Prostate gland (tissue), 2 donors: ENCODE measurements at places on chromosomes 2 and 18.

DNA sequence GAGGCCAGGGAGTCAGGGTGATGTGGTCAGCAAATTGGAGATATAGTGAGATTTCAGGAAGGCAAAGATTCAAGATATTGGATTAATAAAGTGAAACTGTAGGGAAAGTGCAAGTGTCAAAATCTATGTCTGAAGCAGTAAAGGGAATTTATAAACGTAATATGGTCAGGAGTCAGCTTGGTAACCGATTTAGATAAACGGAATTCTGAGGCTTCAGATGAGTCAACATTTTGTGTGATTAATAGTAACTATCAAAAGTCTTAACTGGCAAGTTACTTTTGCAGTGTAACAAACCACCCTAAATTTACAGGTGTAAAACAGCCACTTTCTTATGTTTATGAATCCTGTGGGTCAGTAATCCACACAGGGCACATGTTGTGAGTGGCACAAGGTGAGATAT lies 10.9 kb downstream of the MTX2 start:
- DNase-seq = no peak

DNA sequence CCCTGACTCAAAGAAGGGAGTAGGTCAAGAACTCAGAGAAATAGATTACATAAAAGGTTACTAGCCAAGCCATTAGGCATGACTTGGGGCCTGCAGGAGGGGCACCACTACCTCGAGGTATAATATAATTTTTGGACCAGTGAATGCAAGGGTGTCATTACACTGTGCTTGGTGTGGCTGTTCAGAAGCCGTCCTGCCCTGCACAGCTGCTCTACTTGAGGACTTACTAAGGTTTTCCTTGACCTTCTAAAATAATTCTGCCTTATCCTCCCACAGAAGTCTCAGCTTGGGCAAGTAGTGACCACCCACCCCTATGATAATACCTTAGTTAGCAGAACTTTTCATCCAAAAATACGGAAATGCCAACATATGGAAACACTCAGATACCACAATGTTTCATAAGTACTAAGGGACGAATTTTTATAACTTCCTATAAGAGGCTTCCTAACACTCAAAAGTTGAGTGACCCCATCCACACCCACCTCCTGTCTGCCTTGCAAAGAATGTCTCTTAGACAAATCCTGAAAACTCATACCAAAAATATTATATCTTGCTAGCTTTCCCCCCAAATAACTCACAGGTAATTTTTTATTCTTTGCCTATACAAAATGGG lies 17.7 kb upstream of the ATG16L1 start:
- no peak for DNase-seq

GRCh38 chr2:60216452-60216995 lies 336.9 kb downstream of the BCL11A start:
- DNase-seq = peak; percentile 27

DNA sequence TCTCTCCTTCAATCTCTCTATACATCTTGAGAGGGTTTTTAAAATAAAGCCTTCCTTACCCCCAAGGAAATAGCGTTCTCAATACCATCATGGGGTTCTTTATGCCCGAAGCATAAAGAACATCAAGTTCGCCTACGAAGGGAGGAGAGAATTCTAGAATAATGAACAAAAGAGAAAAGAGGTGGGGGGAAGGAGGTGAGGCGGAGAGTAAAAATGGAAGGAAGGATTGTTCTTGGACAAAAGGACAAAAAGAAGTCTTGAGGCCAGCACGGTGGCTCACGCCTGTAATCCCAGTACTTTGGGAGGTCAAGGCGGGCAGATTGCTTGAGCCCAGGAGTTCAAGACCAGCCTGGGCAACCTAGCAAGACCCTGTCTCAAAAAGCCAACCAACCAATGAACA lies 319.8 kb upstream of the NCKAP5 start:
- DNase-seq = no peak

- DNase-seq = no peak
Measured at GRCh38 chr2:181309586-181309985, 147.6 kb upstream of the ITGA4 start.

DNA sequence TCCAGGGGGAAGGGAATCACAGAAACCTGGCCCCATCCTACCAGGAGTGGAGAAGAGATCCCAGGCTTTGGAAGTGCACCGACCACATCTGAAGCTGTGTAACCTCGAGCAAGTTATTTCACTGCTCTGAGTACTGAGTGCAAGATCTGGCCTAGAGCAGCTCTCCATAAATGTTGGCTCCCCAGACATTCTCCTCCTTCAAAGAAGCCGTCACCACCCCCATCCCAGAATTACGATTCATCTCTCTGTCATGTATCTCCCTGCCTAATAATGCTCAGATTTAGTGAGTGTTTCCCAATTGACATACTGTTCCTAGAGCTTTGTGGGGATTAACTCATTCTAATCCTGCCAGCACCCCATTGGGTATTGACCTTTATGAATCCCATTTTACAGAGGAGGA lies 51.7 kb downstream of the TNS1 start:
- DNase-seq = no peak

GRCh38 chr2:69717861-69718273 lies 24.1 kb upstream of the ANXA4 start:
- DNase-seq = no peak

DNA sequence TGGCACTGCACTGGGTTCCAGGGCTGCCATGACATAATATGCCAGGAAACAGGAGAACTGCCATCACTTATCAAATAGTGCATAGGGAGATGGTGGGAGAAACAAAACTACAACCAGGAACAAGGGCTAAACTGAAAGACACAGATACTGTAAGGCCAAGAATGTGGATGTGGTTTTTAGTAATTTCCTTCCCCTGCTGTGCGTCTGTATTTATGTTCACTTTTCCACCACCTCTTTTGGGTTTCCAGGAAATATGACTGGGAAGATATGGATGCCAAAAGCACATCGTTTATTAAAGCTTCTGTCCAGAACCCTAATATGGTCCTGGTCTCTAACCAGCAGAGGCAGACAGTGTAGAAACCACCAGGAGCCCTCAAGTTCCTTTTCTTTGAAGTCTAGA lies 759.7 kb upstream of the FANCL start:
- DNase-seq = no peak

DNA sequence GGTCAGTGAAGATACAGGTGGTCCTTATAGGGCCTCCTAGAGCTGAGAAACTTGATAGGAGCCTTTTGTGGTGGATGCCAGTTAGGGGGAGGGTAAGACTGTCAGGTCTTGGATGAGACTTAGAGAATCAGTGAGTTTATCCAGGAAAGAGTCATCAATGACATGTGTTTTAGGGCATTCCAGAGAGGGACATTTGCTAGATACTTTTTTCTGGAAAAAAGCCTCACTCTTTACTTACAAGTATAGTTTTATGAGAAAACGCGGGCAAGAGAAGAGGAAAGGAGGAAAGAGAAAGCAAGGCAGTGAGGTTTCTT lies 24.5 kb upstream of the MSGN1 start:
- no peak for DNase-seq

GRCh38 chr2:46381263-46381849 lies 84.1 kb downstream of the EPAS1 start:
- DNase-seq = no peak

- DNase-seq = no peak
Measured at GRCh38 chr18:74654638-74655037, 57.0 kb downstream of the ZNF407 start.

DNA sequence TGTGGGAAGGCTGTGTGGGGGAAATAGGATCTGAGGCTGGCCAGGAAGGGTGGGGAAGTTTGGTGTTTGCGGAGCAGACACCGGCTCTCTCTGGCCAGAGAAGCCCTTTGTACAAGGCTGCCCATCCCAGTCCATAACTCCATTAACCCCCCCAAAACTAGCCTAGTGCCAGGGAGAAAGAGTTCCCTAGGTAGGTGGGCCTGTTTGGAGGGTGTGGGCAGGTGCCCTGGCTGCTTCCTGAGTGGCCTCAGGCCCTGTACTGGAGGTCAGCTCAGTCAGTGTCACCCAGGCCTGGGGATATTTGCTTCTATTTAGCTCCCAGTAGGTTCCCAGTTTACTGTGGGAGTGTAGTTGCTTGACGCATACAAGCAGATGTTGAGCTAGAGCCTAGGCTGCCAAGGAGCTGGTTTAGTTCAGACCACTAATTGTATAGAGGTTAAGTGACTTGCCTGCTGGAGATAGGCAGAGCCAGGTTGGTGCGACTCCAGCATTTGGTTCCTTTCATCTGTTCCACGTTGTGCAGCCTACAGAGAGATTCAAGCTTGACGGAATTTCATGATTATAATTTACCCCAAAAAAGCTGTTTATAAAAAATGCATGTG lies 2.9 kb upstream of the GREB1 start:
- DNase-seq = no peak

- no peak for DNase-seq
Measured at GRCh38 chr18:38695559-38696280, 1130.1 kb upstream of the CELF4 start.

- DNase-seq = no peak
Measured at GRCh38 chr2:167431949-167432348, 543.7 kb downstream of the XIRP2 start.

DNA sequence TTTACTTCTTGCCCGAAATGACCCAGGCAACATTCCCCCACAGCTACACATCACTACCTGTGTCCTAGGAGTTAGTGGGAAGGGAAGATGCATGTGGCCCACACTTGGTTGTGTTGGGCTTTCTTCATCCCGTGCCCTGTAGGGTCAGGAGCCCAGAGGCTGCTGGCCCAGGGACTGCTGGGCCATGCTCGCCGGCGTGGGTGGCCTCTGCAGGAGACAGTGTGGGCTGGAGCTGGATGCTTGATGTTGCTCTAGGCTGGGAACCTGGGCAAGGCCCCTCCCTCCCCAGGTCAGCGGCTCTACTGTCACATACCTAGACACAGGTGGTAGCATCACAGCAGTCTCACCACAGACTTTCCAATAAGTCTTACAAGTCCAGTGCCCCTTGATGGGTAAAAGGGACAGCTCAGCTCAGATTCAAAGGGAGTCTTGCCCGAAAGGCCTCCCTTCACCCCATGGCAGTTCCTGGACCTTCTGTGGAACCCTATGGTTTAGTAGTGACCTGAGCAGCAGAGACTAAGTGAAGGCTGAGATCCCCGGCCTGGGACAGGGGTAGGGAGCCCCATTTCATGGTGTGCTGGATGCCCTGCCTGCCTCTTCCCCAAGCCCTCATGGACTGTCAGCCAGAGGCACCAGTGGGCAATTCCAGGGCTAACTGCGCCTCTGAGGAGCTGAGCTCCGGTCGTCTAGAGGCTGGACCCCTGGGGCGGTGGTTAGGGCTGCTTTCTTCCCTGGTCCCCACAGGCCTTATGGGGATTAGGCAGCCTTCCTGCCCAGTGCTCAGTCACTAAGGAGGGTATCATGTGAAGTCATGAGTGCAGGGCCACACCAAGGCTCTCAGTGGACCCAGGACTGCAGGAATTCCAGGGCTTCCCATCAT lies 45.4 kb upstream of the FAHD2A start:
- DNase-seq = no peak

DNA sequence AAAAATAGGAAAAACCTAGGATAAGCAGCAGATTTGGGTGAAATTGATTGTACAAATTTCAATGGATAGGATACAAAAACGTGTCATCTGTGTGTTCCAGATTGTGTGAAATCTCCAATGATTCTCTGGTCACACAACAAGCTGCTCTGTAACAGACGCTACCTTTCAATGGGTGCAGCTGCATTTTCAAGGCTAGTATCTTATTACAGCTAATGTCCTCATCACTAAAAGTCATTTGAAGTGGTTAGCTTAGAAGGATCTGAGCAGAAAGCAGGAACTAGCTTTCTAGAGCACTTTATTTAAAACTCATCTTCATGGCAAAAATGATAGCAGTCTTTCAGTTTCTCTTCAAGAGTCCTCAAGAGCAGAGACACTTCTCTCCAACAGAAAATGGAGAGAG lies 364.6 kb downstream of the LRP1B start:
- DNase-seq = no peak

DNA sequence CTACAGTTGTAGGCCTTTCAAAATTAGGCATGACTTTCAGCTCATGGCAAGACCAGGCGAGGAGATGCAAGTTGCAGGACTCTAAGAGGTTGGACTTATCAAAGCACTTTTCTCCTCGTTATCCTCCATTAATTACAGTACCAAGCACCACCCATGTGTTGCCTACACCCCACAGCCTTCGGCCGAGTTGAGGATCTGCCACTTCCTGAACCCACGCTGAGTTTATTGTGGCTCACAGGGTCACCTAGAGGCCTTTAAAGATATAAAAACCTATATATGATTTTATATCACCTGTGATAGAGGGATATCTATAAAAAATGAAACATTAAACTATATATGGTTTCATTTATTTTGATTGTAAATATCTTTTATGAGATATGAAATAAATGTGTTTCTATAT lies 2.6 kb downstream of the UGT1A10 start:
- DNase-seq = no peak

- DNase-seq = no peak
Measured at GRCh38 chr2:180411661-180412060, 404.6 kb upstream of the CWC22 start.

DNA sequence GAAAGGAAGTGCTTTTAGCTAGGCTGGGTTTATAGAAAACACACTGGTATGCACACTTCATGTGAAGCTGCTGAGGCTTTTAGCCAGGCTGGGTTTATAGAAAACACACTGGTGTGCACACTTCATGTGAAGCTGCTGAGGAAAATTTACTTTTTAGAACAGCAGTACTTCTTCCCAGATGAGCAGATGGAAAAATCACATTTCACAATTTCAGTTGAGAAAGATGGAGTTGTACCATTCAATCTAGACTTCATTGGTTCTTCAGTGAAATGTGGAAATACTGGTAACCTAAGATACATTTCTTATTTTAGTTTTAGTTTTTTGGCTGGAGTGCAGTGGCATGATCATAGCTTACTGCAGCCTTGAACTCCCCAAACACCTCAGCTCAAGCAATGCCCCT lies 11.1 kb downstream of the SNTG2 start:
- DNase-seq = no peak

GRCh38 chr2:36246320-36246990 lies 109.1 kb upstream of the CRIM1 start:
- no peak for DNase-seq

- no peak for DNase-seq
Measured at GRCh38 chr2:150473767-150474166, 13.7 kb downstream of the RND3 start.

GRCh38 chr2:23244617-23245016 lies 140.4 kb upstream of the KLHL29 start:
- no peak for DNase-seq

DNA sequence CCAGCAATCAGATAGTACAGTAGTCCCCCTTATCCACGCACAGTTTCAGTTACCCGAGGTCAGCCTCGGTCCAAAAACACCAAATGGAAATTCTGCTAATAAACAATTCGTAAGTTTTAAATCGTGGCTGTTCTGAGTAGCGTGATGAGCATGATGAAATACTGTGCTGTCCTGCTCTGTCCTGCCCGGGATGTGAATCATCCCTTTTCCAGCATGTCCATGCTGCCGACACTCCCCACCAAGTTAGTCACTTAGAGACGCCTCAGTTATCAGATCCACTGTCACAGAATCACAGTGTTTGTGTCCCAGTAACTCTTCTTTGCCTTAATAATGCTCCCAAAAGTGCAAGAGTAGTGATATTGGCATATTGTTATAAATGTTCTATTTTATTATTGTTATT lies 62.1 kb downstream of the MEX3C start:
- no peak for DNase-seq

- DNase-seq = no peak
Measured at GRCh38 chr18:9323750-9324445, 10.7 kb upstream of the TWSG1 start.
